ENCODE measurements at places on chromosomes 2 and 18.

- no peak for DNase-seq
Observed at GRCh38 chr2:72826156-72826477, 284 bp upstream of the EXOC6B start.

- DNase-seq: no peak
Observed at GRCh38 chr2:16303273-16303577, 362.4 kb downstream of the CYRIA start.

DNA sequence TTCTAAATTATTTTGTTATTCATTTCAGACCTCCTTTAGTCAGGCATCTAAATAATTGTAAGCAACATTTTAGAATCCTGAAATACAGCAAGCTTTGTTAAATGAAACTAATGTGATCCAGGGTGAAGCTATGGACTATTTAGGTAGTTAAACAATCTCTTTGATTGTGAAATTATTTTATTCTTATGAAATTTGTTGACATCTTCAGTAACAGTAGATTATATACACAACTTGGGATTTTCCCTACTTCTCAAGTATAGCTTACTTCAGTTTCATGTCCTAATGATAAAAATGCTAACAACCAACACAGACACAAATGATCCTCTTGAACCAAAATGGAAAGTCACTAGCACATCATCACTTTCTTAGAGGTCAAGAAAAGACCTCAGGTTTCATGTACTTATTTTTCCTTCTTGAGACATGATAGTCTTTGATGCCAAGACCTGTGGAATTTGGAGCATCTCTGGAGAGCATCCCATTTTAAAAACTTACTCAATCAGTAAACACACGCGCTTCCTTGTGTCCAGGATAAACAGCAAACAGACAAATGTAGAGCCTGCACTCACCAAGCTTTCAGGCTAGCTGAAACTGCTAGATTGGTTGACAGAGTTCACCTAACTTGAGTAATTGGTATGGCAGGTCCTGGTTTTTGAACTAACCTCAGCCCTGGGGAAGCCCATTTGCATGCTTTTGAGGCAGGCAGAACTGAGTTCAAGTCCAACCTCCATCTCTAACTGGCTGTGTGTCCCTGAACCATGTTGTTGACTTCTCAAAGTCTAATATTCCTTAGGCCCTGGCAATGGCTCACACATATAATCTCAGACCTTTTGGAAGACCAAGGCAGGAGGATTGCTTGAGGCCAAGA is 47.8 kb downstream of the KCTD18 start:
- DNase-seq: no peak

- no peak for DNase-seq
Observed at GRCh38 chr18:6595666-6596065, 133.8 kb upstream of the ARHGAP28 start.

GRCh38 chr2:15800495-15801329 is 139.6 kb upstream of the MYCN start:
- no peak for DNase-seq

- no peak for DNase-seq
Observed at GRCh38 chr2:71927757-71928715, 219.6 kb downstream of the CYP26B1 start.

- no peak for DNase-seq
Observed at GRCh38 chr2:29747786-29748470, 173.5 kb downstream of the ALK start.

DNA sequence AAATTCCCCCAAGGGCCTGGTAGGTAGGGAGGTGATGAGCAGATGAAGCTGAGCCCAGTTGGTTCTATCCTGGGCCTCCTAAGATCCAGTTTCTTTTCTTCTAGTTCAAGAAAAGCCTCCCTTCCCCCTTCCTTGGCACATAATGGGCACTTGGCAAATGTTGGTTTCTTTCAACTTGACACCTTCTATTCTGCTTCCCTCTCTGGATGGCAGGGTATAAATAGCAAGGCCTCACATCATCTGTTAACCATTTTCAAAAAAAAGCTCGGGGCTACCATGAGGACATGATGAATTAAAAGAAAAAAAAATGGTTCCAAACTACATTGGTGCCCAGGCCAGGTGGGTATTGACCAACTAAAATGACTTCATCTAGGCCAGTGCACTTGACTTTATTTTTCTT is 29.9 kb downstream of the CTAGE1 start:
- DNase-seq: no peak

DNA sequence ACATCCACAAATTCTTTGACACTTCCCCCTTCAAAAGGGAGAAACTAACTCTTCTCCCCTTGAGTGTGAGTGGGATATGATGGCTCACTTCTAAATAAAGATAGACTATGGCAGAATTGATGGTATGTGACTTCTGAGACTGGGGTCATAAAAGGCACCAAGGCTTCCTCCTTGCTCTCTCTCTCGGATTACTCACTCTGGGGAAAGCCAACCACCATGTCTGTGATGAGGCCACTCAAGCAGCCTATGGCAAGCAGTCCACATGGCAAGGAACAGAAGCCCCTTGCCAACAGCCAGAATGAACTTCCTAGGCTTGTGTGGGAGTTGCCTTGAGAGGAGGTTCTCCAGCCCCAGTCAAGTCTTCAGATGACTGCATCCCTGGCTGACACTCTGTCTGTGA is 43.6 kb downstream of the KIAA2012 start:
- no peak for DNase-seq

GRCh38 chr18:59070181-59070912 is 69.3 kb upstream of the SEC11C start:
- DNase-seq: peak; percentile 78

Data from stimulated activated CD4-positive, alpha-beta T cell treated with anti-CD3 and anti-CD28 coated beads, Interleukin-4, amount 100 ng/mL, for 4 hours (primary cell).